Stimulated activated CD4-positive, alpha-beta T cell treated with anti-CD3 and anti-CD28 coated beads, Interleukin-1b, Interleukin-23, amount 100 ng/mL, for 4 hours (primary cell): ENCODE measurements at places on chromosomes 4 and X.
A peak's percentile ranks its signal among the peaks of the same experiment; 100 is the strongest.

DNA sequence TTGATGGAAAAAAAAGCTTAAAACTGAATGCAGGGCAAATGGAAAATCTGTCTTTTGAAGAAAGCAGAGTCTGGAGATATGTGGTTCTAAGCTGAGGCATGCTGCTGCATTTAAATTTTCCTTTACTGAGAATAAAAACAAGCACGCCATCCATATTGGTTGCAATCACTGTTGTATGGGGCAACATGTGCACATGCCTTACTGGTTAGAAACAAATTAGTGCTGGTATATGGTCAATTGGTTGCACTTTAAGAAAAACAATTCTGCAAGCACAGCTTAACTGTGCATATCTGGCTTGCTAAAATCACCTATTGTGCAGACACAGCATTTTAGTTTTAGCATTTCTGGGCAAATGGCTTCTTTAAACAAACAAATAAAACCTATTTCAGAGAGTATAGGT lies 239.1 kb downstream of the NDST4 start:
- no peak for DNase-seq

- DNase-seq, result no peak
These were observed 28.9 kb upstream of the TBC1D14 start for GRCh38 chr4:6880691-6881090.

- no peak for DNase-seq
These were observed 23.8 kb downstream of the TMEM131L start for GRCh38 chr4:153489856-153490558.

GRCh38 chrX:153458476-153458875 lies 11.9 kb downstream of the HAUS7 start:
- DNase-seq, result no peak

DNA sequence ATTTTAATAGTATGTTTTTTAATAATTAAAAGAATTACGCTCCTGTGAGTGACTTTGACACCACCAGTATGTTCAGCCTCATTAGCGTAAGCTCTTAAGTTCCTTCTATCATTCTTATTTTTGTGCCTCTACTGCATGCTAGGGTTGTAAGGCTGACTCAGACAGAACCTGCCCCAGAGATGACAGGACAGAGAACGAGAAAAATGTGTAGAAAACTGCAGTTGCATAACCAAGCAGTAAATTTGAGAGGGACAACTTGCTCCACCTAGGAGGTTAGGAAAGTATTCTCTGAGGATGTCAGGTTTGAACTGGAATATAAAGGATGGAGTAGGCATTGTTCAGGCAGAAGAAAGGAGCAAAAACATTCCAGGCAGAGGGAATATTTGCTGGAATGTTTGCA lies 98.7 kb downstream of the NFKB1 start:
- DNase-seq, result no peak

GRCh38 chr4:99790796-99791617 lies 25.6 kb upstream of the DAPP1 start:
- DNase-seq, result no peak

DNA sequence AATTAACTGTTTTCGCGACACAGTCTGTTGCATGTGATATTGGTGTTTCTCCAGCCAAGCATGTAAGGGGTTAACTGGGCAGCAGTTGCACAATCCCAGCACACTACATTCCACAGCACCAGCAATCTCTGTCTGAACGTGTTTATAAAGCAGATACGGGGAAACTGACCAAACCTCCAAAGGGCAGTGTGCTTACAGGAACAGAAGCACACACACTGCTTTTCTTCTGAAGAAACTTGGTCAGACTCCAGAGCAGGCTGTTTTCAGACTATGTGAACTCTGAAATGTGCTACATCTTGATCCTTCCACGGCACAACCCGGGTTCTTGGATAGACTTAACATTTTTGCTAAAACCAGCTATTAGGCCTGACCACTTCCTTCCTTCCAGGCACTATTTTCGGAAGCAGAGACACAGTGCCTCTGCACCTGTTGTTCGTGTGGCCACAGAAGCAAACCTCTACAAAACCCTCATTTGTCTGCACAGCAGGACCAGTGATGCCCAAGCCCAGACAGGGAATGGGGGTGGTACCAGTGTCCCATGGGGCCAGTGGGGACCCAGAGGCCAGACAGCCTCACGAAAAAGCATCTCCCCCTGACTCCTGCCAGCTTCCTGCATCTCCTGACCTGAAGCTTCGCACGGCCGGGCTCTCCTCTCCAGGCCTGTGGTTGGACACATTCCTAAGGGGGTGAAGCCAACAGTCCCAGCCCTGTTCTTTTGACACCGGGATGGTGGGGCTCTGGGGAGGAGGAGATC lies 90.1 kb downstream of the IRF2 start:
- DNase-seq, result no peak

GRCh38 chr4:168631241-168632162 lies 134.7 kb downstream of the PALLD start:
- no peak for DNase-seq

GRCh38 chrX:154472685-154473632 lies 6.1 kb downstream of the LAGE3 start:
- DNase-seq, result no peak

DNA sequence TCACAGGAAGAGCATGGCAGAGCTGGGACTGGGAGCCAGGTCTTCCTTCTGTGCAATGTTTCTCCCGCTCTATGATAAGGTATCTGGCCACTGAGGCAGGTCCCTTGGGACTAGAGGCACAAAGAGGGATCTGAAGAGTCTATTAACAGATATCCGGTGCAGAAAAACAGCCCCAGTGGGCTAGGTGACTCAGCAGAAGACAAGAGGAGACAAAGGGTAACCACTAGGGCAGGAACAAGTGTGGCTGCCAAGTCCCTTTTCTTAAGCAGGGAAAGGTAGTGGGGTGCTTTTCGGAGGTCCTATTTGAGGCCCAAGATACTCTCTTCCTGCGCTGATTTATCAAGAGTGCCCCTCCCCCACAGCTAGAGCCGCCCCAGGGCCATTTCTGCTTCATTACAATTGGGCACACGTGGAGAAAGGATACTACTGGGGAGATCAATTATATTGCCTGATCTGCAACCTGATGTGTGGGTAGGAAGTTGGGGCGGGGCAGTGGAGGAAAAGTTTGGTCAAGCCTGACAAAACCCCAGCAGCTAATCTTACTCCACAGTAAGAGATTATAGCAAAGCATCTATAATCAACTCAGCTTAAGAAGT lies at the start of gene DGAT2L6:
Gene DGAT2L6 (plus strand): TSS at position 546 of the 596 bp plus-strand sequence. CDS start 100 bp downstream, outside the sequence.
- DNase-seq, result no peak

DNA sequence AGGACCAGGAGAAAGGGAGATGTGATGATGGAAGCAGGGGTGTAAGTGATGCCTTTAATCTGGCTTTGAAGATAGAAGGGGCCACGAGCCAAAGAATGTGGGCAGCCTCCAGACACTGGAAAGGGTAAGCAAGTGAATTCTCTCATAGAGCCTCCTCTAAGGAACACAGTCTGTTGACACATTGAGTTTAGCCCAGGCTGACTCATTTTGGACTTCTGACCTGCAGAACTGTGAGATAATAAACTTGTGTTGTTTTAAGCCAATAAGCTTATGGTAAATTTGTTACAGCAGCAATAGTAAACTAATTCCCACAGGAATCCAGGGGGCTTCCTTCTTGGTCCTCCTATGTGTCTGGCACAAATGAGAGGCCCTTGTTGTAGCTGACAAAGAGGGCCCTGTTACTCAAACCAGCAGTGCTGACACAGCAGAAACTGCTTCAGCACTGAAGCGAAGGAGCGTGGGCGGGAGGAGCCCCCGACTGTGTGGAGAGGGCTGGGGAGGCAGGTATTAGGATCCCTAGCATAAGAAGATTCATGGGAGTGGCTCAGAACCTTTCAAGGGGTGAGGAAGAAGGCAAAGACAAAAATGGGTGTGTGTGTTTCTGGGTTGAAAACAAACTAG lies 268.7 kb downstream of the NR3C2 start:
- no peak for DNase-seq

- no peak for DNase-seq
These were observed 5.6 kb downstream of the PCDH10 start for GRCh38 chr4:133154725-133155124.

DNA sequence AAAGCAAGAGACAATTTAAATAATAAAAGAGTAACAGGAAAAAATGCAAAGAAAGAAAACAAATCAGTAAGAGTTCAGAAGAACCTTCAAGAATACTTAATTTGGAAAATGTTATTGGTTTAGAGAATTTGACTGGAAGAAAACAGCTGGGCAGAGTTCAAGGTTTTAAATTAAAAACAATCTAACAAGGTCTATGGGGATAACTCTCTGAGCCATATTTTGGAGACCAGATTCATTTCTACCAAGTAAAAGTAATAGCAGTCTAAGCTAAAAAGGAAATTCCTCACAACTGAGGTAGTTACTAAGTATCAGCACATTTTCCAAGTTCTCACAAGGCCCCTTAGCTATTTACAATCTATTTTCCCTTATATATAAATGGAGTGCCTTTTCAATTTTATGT lies 82.4 kb upstream of the TFDP3 start:
- DNase-seq, result no peak

DNA sequence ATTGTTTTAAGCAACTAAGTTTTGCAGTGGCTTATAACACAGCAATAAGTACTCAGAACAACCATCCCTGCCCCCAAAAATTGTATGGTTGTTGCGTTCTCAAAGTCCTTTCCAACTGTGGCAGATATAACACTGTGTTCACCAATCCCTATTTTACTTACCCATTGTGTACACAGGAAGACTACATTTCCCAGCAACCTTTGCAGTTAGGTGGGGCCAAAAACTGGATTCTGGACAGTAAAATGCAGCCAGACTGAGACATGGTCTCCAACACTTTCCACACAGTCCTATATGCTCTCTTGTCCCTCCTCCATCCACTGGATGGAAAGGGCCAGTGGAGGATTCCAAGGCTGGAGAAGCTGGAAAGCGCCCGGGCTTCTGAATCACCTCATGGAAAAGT lies 523.6 kb downstream of the BCOR start:
- DNase-seq, result no peak

- DNase-seq, result no peak
These were observed 317.5 kb upstream of the GRIA3 start for GRCh38 chrX:122866532-122866931.

DNA sequence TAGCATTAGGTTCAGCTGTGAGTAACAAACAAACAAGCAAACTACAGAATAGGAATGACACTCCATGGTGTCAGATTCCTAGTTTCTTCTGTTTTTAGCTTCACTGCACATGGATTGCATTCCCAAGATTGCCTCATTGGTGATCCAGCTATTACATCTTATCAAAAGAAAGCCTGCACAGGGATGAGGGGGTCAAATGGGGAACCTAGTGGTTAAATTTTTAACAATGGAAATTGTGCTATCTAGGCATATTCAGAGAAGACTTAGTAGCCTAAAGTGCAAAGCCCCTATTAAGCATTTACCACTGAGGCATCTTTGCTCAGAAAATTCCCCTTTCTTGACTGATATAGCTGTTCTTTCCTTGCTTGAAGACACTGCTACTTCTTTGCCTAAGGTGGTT lies 3.9 kb upstream of the TTC29 start:
- DNase-seq, result no peak

GRCh38 chr4:165398570-165398969 lies 19.8 kb downstream of the CPE start:
- no peak for DNase-seq

DNA sequence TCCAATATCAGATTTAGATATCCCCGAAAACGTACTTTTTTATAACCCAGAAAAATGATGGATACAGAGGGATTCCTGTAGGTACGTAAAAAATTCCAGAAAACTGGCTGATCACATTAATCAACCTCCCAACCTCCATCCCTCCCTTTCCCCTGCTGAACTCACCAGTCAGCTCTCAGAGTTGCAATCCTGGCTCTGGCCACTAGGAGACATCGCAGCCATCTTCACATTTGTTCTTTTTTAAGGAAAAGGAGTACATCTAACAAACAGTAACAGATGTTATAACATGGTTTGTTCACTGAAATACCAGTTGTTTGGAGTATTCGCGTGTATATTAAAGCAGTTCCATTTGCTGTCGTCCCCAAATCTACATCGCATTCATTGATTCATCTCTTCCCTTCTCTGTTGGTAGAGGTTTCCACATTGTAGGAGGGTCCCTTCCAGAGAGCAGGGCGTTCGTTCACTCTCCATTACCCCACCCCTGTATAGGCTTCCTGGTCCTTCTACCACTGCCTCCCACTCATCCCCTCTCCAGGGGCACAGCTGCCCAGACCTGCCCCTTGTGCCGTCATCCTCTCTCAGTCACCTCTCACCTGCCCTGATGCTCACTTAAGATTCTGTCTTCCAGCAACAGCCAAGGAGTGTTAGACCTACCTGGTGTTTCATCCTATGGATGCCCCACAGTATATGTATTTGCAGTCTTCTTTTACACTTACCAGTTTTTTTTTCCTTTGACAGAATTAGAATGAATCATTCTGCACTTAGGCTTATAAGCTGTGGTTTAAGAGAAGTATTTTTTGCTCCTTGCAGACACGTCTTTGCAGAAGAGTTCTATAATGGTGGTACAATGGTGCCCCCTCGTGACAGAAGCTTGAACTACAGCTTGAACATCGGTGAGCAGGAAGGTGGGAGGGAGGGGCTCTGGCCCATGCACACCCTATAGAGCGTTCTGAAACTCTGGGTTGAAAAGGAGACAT lies 36.8 kb upstream of the RAB40AL start:
- DNase-seq, result peak; percentile 63

DNA sequence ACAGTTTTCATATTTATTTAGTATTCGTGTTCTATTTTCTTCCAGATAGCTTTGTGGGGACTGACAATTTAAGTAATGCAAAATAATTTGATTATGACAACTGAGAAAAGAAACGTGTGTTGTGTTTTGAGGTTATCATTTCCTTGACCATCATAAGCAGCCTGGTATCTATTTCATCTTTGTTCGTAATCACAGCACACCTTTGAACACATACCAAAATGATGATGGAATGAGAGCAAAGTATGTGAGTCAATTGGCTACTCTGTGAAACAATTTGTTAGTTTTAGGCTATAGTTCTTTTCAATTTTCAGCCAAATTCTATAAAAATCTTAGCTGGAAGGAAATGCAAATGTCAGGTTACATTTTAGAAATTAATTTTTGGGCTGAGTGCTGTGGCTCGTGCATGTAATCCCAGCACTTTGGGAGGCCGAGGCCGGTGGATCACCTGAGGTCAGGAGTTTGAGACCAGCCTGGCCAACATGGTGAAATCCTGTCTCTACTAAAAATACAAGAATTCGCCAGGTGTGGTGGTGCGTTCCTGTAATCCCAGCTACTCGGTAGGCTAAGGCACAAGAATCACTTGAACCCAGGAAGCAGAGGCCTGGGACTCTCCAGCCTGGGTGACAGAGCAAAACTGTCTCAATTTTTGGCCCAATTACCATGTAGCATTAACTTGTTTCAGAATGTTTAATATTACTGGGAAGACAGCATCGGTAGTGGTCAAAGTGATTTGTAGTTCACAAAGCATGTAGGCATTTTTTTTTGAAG lies 1.1 kb upstream of the DUSP21 start:
- no peak for DNase-seq

DNA sequence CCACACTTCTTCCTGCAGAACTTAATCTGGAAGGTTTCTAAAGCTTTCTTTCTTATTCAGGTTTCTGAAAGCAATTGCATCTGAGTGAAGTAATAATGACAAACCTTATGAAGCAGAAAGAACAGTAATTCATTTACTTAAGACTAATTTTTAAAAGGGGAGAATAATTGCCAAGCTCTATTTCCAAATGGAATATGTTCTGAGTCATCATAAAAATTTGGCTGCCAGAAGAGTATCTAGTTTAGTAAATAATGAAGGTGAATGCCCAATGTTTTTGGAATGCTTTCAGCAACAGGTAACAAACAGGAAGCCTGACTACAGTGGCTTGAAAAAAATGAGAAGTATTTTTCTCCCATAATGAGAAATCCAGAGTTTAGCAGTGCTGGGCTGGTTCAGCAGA lies 227.3 kb upstream of the TET2 start:
- no peak for DNase-seq

- DNase-seq, result no peak
These were observed 109.2 kb downstream of the GUCY2F start for GRCh38 chrX:109372716-109373115.

GRCh38 chrX:122787231-122787630 lies 396.8 kb upstream of the GRIA3 start:
- DNase-seq, result no peak
